ENCODE measurements at places on chromosomes 7 and 10.

- no peak for DNase-seq
Observed at GRCh38 chr10:71998840-71999194, 34.6 kb downstream of the CHST3 start.

GRCh38 chr10:2761311-2761710 lies 306.0 kb upstream of the PFKP start:
- DNase-seq, result no peak

- no peak for DNase-seq
Observed at GRCh38 chr10:114283091-114283490, 44.0 kb downstream of the VWA2 start.

DNA sequence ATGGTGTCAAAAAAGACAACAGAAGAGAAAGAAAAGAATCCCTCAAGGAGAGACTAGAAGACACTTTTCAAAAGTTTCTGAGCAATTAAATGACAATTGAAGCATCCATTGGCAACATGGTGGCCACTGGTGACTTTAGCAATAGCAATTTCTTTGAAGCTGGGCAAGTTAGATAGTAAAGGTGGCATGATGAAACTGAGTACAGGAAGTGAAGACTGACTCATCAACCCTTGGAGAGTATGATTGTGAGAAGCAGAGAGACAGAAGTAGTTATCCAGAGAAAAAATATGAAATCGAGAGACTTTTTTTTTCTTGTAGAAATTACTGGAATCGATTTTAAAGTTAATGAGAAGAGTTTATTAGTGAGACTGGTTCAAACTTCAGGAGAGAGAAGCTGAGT lies 52.5 kb downstream of the DGKB start:
- DNase-seq, result no peak

DNA sequence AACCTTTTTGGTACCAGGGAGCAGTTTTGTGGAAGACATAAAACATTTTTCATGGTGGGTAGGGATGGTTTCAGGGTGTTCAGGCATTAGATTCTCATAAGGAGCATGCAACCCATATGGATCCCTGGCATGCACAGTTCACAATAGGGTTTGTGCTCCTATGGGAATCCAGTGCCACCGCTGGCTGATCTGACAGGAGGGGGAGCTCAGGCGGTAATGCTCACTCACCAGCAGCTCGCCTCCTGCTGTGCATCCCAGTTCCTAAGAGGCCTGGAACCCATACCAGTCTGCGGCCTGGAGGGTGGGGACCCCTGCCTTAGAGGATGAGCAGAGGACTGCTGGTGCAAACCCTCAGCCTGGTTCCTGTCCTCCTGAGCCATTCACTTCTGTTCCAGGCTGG lies 561.7 kb downstream of the SDK1 start:
- DNase-seq, result no peak

DNA sequence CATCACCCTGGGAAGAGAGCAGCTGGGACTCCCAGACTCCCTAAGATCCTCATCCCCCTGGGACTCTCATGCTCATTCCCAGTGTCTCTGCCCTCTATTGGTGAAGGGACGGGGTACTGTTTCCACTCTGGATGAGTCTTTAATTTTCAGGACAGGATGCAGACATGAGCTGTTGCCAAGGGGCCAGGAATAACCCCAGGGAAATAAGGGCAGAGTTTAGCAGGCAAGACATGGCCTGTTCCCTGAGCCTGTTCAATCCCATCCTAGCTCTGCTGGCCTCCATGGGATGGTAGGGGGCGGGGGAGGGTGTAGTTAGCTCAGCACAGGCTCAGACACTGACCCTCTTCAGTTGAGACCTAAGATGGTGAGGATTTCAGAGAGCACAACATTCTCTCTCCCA lies 14.0 kb downstream of the C10orf105 start:
- no peak for DNase-seq

DNA sequence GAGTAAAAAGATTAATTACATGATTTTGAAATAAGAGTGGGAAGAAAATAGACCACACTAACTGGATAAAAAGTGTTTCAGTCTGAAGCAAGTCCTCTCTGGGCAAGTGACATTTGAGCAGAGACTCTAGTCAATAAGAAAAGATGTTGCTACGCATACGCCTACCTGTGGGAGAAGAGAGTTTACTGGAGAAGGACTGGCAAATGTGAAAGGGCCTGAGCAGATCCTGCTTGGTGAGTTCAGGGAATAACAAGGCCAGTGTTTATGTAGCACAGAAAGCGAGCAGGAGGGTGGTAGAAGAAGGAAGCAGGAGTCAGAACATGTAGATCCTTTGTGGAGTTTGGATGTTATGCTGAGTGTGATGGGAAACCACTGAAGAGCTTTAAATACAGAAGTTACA lies 43.4 kb downstream of the RAB18 start:
- no peak for DNase-seq

- DNase-seq, result no peak
Observed at GRCh38 chr10:6719561-6719960, 139.5 kb upstream of the PRKCQ start.

DNA sequence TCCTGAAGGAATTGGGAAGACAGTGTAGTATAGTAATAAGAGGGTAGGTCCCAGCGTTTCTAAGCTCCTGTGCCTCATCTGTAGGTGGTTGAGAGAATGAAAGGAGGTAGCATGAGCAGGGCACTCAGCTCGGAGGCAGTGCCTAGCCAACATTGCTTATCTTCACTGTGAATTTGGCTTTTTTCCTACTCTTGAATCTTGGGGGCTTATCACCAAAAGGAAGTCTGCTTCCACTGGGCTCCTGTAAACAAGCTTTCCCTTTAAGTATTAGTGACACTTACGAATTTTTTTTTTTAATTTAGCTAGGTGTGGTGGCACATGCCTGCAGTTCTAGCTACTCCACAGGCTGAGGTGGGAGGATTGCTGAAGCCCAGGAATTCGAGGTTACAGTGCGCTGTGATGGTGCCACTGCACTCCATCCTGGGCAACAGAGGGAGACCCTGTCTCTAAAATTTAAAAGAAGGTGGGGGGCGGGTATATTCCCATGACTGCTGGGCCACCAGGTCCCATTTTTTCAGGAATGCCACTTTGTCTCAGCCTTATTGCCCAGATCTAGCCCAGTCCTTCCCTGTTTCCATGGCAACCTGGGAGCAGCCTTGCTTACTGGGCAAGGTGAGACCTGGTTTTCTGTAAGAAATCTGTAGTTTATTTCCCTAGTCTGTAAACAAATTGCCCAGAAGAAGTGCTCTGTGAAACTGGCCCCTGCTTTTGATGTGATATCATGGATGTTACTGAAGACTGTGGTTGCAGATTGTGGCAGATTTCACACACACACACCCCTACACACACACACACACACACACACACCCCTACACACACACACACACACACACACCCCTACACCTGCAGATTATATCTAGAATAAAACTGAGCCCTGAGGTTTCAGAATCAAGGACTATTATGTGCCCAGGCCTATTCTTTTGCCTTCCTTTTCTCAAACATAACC lies 19.4 kb downstream of the OGDH start:
- DNase-seq, result no peak

GRCh38 chr7:142889816-142890215 lies 4.3 kb upstream of the TRPV6 start:
- no peak for DNase-seq

GRCh38 chr10:121974019-121974534 lies 940 bp downstream of the NSMCE4A start:
- no peak for DNase-seq

DNA sequence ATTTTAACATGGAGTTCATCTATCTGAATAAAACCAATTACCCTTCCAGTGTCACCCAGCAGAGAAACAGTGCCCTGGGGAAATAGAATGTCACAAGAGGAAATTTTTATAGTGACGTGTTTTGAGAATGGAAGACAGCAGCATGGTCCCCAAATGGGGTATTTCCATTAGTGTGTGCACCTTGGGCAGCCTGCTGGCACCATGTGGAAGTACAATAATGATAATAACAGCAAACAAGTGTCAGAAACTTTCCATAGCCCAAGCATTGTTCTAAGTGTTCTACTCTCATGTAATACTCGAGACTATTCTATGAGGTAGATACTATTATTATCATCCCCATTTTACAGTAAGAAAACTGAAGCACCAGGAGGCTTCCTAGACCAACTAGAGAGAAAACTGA lies 2.2 kb upstream of the PDE1C start:
- DNase-seq, result no peak

- no peak for DNase-seq
Observed at GRCh38 chr7:4602905-4603842, 78.9 kb upstream of the FOXK1 start.

DNA sequence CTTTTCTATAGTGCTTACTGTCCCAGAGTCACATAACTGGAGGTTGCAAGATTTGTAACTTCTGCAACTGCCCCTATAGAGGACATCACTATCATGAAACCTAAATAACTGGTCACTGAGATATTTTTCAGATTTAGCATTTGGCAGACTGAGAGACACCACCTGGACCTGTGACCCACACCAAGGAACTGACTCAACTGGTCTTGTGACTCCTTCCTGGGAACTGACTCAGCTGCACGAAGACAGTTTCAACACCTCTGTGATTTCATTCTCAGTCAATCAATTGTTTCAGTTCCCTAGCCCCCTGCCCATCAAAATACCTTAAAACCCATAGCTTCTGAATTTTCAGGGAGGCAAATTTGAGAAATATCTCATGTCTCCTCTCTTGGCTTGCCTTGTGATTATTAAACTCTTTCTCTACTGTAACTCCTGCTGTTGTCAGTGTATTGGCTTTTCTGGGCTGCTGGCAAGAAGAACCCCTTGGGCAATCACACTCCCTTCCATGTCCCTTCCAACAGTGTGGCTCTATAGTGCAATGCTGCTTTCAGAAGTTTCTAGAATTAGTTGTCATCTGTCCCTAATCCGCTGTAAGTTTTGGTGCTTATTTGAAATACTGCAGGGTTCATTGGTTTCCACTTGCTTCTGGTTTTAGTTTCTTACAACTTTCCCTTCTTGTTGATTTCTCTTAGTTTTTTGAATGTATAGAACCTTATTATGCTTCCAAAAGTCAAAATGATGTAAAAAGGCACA lies 127.8 kb upstream of the ADCY1 start:
- DNase-seq, result no peak

DNA sequence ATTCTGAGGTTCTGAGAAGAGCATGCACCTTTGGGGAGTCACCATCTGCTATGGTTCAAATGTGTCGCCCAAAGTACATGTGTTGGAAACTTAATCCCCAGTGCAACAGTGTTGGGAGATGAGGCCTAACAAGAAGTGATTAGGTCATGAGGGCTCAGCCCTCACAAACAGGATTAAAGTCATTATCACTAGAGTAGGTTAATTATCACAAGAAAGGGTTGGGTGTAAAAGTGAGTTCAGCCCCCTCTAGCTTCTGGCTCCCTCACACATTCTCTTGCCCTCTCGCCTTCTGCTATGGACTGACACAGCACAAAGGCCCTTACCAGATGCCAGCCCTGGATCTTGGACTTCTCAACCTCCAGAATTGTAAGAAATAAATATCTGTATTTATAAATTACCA lies 100.3 kb upstream of the C10orf90 start:
- DNase-seq, result no peak

DNA sequence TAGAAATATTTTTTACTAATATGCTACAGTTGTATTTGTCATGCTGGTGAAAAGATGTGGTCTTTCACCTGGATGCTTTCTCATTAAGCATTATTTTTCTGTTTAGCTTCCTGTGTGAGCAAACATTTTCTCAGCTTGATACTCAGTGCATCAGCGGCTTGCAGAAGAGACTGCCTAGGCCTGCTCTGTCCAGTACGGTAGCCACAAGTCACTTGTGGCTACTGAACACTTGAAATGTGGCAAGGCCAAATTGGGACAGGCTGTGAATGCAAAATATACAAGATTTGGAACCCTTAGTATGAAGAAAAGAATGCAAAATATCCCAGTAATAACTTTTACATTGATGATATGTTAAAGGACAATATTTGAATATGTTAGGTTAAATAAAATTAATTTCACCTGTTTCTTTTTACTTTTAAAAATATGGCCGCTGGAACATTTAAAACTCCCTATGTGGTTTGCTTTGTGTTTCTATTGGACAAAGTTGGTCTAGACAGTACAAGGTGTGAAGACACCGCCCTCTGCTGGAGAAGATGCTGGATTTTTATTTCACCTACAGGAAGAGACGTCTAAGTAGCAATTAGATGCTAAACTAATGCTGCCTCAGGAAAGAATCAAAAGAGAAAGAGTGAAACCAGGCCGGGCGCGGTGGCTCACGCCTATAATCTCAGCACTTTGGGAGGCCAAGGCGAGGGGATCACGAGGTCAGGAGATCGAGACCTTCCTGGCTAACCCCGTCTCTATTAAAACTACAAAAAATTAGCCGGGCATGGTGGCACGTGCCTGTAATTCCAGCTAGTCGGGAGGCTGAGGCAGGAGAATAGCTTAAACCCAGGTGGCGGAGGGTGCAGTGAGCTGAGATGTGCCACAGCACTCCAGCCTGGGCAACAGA lies 5.3 kb downstream of the SRGN start:
- DNase-seq, result peak; percentile 93

DNA sequence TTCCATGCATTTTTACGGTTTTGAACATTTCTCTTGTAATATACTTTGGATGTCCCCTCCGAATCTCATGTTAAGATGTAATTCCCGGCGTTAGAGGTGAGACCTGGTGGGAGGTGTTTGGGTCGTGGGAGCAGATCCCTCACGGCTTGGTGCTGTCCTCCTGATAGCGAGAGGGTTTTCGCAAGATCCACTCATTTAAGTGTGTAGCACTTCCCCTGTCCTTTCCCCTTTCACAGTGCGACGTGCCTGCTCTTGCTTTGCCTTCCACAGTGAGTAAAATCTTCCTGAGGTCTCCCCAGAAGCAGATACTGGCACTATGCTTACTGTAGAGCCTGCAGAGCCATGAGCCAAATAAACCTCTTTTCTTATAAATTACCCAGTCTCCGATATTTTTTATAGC lies 6.6 kb downstream of the GPR141 start:
- no peak for DNase-seq

GRCh38 chr7:65827366-65827765 lies 45.5 kb upstream of the VKORC1L1 start:
- DNase-seq, result no peak

- no peak for DNase-seq
Observed at GRCh38 chr10:13792006-13792405, 205.2 kb downstream of the PRPF18 start.
